Fibroblast of skin of left quadriceps (primary cell): ENCODE measurements at places on chromosomes 4 and X.

- no peak for DNase-seq
Observed at GRCh38 chr4:89382439-89382838, 74.8 kb upstream of the GPRIN3 start.

DNA sequence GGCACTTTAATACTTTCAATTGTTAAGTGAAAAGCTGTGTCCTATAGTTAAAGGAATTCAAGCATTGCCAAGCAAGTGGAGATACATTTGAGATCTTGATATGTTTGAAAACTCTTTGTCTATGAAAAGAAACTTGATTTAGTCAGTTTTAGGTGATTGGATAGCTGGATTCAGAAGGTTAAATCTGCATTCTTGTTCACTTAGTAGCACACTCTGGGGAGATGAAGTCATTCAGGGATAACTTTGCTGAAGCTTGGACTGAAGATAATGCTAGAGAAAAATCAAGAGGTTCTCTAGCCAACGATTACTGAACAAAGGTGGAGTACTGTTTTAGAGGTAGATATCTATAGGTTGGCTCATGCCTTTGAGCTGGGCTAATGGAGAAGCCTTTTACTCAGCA is 90.6 kb downstream of the DCAF8L2 start:
- peak; percentile 31 for DNase-seq

DNA sequence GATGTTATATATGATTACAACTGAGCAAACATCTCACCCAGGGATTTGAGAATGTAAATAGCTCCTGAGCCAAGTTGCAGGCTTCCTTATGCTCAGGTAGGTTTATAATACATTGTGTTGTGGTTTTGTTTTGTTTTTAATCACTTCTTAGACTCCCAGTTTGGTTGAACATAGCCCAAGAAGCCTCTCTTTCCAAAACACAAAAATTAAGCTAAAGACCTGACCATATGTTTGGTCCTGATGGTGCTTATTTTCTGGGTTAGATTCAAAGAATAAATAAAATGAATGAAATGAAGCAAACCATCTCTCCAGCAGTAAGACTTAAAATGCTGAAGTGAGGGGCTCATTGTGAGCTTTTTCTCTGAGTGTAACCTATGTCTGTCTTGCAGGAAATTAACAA is 93.5 kb downstream of the GRXCR1 start:
- DNase-seq, result no peak

- no peak for DNase-seq
Observed at GRCh38 chrX:109537324-109537665, 651 bp downstream of the NXT2 start.

DNA sequence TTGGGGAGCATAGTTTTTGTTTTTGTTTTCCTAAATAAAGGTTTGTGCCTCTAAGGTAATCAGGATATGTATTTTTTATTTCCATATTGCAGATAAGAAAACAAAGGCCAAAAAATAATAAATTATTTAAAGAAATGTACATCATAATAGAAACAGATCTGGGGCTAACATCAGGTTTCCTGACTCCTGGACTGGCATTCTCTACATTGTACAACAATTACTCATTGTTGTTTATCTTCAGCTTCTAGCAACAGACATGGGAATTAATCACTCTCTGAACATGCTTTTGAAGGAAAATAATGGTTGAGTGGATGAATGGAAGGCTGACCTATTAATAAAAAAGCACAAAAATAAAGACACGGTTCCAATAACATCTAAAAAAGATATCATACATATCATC is 146.2 kb downstream of the KCNIP4 start:
- peak; percentile 39 for DNase-seq

GRCh38 chr4:94591289-94591688 is 139.5 kb downstream of the PDLIM5 start:
- DNase-seq, result no peak

GRCh38 chr4:51918251-51918650 is 75.3 kb downstream of the DCUN1D4 start:
- DNase-seq, result no peak

DNA sequence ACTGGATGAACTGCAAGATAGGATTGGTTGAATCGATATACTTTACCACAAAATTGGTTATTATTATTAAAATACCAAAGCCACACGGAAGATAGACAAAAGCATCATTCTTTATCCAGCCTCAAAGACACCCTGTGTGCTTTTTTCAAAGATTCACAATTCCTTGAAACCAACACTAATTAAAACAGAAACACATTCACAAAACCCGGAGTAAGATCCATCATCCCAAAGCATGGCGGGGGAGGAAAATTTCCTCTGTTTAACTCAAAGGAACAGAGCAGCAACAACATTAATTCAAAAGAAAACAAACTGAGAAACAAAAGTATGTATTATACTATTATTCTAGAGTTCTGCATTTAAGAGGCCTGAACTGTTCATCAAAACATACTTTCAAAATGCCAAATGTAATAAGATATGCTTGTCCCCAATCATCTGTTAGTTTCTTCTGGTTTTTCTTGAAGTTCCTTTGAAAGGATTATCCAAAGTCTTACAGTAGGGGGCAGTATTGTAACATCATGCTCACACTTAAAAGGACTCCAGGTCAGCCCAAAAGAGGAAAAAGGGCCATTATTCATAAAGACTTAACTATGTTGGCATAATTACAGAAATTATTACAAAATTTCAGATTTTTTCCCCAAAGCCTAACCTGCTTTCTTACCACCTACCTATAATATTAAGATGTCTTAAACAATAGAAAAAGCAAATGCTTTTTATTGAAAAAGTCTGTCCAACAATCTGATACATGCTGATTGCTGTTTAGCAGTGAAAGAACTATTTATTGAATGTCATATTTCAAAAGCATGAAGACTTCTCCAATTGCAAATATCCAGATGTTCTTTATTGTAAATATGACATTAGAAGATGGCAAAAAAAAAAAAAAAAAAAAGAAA is 168.7 kb downstream of the SCFD2 start:
- DNase-seq, result peak; percentile 86

DNA sequence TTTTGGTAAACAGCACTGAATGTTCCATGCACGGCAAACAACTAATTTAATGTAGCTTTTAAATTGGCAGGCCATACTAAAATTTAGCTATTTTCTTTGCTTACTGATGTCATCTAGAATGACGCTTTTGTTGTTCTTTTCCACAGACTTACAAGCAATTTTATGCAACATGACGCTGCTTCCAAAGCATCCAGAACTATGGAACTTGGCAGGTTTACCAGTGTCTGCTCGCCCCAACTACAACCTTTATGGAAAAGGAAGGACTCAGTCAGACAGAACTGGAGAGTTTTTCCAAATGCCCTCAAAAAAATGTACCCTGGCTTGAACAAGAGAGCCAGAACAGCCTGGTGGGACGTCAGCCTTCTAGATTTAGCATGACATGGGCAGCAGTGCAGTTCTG is 58.7 kb downstream of the ANOS1 start:
- DNase-seq, result no peak

- DNase-seq, result no peak
Observed at GRCh38 chrX:37783305-37783704, 3.4 kb downstream of the CYBB start.

DNA sequence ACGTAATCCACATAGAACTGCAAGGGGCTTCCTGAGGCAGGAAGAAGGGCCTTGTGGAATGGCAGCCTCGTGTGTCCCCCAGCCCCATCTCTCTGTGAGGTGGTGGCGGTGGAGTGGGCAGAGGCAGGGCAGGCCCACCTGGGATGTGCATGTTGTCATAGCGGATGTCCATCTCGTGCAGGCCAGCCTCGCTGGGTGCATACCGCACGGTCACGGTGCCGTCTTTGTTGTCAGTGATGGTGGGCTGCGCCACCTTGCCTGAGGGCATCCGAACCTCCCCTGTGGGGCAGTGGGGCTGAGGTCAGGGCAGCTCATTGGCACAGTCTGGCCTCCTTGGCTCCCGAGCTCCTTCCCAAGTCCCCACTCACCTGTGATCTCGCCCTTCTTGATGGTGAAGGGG is 20.4 kb downstream of the FLNA start:
- DNase-seq, result no peak

DNA sequence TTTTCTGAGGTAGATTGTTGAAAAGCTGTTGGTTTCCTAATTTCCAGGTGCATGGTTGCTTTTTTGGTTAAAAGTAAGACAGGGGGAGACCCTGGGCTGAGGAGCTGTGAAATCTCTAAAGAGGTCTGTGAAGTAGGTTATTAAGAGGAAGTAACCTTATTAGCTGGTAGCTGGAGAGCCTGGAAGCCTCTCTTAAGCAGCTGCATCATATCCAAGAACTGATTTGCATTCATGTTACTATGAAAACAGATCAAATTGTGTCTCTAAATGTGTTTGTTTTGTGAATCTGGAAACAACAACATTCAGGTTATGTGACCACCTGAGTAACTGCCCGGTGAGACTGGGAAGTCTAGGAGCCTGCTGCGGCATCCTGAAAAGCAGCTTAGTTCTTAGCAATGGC is 54.1 kb downstream of the ARHGAP10 start:
- DNase-seq, result no peak

DNA sequence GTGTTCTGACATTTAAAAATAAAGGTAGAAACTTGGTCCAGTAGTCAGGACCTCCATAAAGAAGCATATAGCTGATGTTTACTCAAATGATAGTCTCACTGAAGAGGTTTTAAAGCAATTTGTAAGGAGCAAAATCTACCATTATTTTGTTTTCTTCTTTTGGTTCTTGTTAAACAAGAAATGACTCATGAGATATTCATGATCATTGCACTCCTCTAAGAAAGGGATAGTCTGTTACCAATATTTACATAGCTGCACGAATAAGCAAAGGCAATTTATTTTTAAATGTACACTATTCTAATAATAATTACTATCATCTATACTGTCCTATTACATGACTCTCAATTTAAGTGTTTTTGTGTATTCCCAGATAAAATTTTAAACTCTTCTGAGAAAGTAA is 397.9 kb downstream of the FAM47B start:
- no peak for DNase-seq

GRCh38 chr4:3417448-3417847 is 24.3 kb upstream of the HGFAC start:
- DNase-seq, result no peak

DNA sequence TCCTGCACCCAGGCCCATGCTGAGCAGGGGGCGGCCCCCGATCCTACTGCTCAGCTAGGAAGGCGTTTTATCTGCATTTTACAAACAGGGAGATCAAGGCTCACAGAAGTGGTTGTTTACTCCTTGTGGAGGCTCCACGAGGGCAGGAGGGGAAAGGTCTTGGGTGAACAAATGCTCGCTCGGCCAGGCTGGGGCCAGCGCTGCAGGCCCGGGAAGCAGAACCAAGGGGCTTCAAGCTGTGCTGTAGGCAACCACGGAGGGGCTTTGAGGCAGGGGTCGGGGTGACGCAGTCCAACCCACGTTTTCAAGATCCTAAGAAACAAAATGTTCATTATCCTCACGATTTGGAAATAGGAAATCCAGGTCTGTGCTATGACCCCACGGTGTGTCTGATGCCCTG is 125.8 kb downstream of the HMX1 start:
- DNase-seq, result no peak

DNA sequence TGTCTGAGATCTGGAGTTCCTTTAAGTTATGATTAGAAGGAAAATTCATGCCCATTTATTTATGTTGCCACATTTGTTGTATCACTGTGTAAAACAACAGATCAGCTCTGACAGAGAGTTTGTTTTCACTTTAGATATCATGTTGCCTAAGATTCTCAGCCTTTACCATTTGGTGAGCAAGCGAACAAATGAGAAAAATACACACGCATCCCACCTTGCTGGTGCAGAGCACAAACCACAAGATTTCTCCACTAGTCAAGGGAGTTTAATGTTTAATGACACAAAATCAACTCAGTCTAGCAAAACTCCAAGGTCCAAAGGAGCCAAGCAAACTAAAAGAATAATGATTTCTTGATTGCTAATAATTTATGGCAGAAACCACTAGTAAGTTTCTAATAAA is 27.7 kb downstream of the FGF5 start:
- no peak for DNase-seq

DNA sequence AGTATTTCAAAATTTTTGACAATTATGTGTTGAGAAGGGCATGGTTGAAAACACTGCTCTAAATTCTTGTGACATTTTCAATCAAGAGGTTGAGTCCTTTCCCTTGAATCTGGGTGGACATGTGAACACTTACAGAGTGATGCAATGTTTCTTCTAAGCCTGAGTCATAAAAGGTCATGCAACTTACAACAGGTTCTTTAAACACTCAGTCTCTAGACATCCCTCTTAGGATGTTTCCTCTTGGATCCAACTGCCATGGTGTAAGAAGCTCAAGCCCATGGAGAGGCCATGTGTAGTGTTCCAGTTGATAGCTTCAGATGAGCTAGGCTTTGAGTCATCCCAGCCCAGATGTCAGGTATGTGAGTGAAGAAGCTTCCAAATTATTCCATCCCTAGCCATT is 232.2 kb upstream of the MAOA start:
- DNase-seq, result no peak
